ENCODE measurements at places on chromosomes 1 and 21.

DNA sequence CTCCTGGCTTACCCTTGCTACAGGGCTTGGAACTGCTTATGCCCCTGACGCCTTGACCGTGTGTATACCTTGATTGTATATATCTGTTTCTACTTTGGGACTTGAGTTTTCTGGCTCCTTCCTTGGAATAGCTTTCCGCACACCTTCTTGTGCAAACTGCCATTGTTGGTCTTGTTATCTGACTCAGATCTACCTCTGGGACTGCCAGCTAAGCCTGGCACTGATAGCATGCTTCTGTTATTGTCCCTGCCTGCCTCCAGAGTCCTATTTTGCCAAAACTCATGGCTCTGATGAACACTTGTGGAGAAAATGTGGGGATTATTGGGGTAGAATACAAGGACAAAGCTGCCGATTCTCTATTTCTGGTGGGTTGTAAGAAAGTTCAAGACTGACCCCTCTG, 15.4 kb downstream of the FMOD start:
- no peak for DNase-seq

DNA sequence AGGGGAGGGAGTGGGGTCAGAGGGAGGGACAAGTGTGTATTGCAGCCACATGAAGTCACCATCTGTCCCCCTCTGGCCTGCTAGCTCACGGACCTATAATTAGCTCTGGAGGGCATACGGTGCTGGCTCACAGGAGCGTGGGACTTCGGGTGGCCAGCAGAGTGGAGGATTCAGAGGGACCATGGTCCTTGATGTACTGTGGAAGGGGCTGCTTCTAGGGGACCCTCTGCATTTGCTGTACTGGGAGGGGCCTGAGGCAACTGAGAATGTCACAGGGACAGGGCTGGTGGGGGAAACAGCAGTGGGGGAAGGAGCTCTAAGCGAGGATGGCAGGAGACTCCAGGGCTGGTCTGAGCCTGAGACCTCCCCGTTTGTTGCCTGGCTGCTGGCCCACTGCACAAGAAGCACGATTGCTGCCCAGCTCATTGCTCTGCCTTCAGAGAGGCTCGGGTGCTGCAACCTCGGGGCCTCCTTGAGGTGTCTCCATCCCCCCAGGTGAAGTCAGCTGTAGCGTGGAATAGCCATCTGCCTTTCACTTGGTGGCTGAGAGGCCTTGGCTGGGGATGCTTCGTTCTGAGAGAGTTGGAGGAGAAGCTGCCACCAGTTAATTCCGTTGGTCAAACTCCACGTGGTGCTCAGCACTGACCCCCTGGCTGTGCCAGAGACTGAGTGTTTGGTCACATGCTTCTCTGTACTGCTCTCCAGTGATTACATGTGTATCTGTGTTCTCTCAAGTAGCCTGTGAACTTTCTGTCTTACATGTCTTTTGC, 2.7 kb downstream of the PPFIA4 start:
- no peak for DNase-seq

- no peak for DNase-seq
Measured at GRCh38 chr1:171267391-171267790, 19.1 kb downstream of the FMO1 start.

DNA sequence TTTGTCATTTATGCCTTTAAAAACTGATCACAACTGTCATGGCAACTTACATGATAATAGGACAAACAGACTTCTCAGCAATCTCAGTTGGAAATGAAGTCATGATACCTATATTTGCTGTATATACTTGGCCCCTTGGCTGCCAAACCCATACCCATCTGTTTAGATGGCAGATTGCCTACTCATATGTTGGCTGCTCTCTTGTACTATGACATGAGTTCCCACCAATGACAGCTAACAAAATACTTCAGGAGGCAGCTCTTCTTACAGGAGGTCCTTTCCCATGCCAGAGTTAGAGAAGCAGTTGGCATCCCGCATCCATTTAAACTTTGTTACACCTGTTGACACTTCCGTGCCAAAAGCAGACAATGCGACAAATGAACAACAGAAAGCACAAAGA, 603.1 kb upstream of the ADGRL2 start:
- no peak for DNase-seq

- peak; percentile 47 for DNase-seq
Measured at GRCh38 chr1:53014791-53015507, 47.1 kb upstream of the PODN start.

- DNase-seq = peak; percentile 13
Measured at GRCh38 chr1:104780470-104781078, 1030.9 kb downstream of the AMY1C start.

DNA sequence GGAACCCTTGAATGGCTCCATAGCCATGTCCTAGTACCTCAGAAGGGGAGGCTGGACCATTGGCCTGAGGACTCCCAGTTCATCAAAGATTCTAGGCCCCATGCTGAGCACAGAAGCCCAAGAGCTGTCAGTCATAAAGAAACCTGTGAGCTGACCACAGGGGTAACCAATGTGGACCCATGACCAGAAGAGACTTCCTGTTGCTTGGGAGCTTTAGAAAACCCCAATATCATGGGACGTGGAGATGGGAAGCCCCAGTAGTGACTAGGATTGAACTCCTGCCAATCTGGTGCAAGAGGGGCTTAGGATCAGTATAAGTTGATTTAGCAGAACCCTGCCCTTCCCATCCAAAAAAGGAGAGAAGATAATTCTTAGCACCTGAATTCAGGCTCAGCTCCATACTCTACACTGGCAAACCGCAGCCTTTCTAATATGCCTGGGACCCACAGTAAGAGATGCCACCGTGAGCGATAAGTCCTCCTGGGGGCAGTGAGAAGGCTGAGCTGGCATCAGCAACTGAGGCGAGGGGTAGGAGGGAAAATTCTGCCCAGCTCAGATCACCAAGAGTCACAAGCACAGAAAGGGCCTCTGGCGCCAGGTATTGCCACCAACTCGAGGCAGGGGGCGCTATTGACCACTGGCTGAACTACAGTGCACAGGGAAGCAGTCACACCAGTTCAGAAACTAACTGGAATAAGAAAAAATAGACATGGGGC, 108.9 kb downstream of the CAPN8 start:
- no peak for DNase-seq

GRCh38 chr1:230176326-230176725, 109.3 kb downstream of the GALNT2 start:
- no peak for DNase-seq

GRCh38 chr1:57474137-57474750, 50.4 kb upstream of the DAB1 start:
- DNase-seq = no peak

DNA sequence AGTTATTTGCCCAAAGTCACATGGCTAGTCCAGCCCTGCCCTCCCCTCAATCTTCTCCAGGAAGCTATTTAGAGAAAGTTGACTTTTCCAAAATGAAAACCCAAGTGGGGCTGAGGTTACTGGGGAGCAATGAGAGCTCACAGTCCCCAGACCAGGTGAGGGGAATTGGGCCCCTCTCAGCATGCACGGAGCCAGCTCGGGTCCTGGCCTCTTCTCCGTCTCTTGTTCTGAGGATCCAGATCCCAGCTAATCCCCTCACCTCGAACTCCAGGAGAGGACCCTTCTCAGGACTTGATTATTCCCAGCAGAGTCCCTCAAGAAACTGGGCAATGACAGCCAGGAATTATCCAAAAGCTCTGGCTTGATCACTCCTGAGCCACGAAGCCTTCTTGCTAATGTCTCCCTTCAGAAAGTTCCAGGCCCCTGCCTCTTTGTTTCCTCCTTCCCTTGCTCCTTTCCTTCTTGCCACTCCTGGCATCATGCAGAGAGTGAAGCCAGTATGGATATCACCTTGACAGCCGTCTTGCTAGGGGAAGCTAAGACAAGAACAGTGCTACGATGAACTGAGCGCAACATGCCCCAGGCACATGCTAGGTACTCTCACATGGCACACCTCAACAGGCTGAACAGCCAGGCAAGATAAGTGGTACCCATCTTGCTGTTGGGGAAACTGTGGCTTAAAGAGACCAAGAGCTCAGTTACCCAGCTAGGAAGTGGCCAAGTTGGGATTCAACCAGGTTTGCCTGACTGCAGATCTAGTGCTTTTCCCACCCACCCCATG, 51.9 kb downstream of the KLHDC7A start:
- no peak for DNase-seq

- no peak for DNase-seq
Measured at GRCh38 chr1:191709215-191709614, 449.0 kb upstream of the RGS18 start.

DNA sequence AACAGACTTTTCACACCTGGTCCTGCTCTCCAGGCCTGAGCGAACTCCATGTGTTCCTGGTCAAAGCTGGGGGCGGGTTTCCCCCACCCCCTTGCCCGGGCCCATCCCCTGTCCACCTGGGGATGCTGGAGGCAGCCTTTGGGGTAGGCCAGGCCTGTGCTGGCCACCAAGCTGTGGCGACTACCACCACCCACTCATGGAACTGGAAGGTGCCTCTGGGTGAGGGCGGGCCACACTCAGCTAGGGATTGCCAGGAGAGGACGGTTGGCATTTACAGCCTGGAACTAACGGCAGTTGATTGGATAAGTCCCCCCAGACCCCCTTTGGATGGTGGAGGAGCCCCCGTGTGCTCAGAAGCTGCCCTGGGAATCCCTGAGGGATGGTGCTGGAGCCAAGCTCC, 7.9 kb downstream of the S100B start:
- no peak for DNase-seq

GRCh38 chr1:34984435-34984792, 733 bp downstream of the TMEM35B start:
- DNase-seq = peak; percentile 29

Measured in HS-5 (cell line).